ENCODE measurements at places on chromosomes 12 and 14.

DNA sequence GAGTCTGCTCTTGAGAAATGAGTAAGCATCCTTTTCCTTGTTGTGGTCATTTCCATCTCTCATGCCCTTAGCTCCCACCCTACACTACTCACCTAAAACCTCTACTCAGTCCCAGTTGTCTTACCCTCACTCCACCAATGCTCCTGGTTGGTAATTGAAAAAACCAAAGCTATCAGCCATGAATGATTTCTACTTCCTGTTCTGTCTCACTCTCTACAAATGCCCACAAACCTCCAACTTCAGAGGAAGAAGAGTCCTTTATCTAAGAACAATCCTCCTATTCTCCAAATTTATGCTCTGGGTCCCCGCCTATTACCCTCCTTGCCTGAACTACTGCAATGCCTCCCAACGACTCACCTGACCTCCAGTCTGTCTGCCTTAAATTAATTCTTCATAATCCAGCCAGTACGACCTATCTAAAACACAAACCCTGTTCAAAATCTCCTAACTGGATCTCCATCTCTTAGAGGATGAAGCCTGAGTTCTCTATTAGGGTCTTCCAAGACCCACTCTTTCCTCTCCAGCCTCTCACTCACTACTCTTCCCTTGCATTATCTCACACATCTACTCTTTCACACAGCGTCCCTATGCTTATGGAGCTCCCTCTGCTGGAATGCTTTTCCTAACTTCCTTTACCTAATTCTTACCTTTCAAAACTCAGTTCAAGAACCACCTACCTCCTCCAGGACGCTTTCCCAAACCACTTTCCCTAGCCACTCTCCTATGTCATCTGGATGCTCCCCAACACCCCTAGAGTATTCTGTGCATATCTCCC, 2.2 kb downstream of the DHRS1 start:
- no peak for DNase-seq

GRCh38 chr12:131963381-131963780, 13.6 kb downstream of the EP400 start:
- no peak for DNase-seq

DNA sequence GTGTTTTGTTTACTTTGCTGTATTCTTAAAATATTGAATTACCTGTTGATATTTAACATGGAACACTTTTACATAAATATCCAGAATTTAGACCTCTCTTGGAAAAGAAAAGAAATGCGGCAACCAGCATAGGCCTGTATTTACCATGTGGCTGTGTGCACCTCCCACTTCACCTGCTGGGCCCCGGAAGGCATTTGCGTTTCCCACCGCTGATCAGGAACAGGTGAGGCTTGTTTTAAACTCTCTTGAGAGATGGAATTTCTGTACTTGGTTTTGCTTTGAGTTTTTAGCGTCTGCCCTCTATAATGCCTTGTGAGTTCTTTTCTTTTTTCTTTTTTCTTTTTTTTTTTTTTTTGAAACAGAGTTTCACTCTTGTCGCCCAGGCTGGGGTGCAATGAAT, 124.2 kb downstream of the GLT1D1 start:
- DNase-seq = no peak

DNA sequence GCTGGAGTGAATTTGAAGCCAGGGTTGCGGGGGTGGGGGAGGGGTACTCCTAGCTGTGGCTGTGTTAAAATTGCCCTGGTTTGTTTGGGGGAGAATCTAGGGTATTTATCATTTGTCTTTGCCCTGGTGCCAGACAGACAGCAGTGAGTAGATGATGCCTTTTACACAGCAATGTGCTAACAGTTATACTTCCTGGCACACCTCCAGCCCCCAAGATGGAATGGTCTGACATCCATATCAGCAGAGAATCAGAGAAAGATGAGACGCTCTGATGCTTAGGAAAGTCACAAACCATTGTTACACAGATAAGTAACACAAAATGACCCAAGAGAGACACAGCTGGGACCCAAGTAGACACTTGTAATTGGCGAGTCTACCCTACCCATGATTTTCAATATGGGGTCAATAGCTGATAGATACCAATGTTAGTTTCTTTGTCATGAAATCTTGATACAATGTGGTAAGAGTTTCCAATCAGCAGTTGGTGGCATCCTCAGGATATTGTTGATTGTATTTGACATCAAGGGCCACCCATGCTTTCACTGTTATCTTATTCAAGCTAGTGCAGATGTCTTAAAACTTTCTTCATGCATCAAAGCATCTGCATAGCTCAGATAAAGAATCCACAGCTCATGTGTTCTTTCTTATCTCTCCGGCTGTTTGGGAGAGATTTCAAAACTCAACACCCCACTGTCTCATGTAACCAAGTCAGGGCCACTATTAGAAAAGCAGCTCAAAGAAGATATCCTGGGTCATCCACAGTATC, 2.6 kb upstream of the PRKAB1 start:
- no peak for DNase-seq

DNA sequence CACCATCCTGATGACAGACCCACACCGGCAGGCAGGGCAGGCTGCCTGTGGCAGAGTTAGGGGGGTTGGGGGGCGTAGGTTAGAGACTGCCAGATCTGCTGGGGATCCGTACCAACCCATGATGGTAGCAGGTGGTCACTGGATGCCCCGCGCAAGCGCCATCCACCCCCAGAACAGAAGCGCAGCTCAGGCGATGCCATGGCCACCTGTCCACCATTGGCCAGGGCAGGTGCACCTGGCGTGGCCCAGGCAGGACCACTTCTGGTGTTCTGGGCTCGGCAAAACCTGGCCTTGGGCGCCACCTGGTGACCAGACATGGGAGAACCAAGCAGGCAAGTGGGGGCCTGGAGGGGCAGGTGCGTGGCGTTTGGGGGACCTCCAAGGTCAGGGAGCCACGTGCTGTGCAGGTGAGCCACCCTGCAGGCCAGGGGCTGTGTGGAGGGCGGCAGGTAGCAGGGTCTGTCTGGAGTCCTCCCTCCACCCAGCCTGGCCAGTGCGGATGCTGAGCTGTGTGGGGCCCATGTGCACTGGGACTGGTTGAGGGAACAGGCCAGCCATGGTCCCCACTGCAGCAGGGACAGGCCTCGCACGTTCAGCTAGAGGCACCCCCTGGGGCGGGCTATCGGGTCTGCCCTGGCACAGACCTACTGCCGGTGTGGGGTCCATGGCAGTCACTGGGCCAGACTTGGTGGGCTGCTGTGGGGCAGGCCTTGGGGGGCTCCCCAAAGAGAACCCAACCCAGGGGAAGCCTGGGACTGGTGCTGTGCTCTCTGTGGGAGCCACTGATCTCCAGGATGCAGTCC, 15.6 kb downstream of the BAG5 start:
- no peak for DNase-seq

GRCh38 chr14:37428954-37429353, 166.1 kb downstream of the FOXA1 start:
- DNase-seq = no peak

DNA sequence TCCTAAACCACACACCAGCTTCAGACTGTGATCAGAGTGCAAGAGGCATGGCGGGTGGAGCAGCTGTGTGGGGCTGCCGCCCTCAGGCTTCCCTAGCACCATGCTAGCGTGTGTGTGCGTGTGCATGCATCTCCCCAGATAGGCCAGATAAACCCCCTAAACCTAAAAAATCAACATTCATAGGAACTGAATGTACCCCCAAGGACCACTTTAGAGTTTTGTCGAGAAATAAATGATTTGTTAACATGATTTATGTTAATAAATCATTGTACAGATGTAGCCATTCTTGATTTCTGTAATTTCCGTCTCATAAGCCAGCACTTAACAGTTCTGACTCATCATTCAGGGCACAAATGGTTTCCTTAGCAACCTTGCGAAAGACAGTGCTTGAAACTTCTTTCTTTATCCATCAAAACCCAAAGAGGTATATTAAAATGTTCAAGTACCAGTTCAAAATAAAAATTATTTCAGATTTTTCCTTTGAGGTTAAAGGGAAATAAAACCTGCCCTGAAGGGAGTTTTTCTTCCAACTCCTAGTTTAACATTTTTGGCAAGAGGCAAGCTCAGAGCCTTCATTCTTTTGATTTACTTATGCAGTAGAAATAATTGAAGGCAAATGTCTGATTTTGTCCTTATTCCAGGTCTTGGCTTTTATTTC, 206.2 kb upstream of the RGS6 start:
- DNase-seq = peak; percentile 86

DNA sequence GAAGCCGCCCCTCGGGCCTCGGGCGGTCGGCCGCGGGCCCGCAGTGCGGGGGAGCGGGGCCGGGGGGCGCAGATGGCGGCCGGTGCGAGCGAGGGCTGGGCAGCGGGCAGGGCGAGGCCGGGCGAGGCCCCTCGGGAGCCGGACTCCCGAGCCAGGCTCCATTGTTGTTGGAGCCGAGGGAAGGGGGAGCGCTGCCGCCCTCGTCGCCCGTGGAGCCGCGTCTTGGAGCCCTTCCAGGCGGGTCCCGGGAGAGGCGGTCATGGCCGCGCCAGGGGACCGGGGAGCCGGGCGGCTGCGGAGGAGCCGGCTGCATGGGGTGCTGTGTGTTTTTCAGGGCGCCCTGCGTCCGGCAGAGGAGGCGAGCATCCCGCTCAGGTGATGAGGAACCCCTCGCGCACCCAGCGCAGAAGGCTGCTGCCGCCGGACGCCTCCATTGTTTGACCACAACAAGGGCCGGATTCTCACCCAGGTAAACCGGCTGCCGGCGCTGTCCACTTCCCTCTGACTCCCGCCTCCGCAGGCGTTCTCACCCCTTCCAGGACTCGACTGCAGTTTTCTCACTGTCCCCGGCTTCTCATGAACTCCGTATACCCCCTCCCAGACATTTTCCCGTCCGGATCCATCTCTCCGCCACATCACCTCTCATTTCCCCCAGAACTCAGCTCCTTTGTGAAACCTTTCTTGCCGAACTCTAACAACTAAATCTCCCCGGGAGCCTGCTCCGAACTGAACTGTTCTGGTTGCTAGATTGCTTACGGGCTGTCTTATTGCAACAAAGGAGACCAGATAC, 732 bp downstream of the ZNF664 start:
- no peak for DNase-seq

DNA sequence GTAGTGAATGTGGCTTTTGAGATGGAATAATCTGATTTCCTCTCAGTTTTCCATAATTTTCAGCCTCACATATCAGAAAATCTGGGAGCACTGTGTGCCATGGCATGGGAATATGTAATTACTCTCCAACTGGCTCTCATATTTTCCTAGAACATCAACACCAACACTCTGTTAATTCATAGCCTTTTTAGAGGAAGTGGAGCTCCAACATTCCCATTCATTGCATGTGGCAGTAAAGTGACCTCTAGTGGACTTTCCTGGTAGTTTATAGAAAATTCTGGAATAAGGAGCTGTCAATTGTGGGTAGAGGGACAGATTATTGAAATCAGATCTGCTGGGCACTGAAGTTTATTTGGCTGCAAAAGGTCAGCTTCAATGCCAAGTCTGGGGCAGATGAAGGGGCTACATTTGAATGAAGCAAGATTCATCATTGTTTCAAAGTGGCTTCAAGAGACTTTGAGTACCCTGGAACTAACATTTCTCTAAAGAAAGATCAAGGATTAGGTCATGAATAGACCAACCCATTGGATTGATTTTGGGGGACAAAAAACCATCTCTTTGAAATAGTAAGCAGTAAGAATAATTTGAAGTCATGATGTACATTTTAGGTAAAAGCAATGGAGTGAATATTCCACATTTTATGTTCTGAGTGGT, 23.6 kb upstream of the USP44 start:
- peak; percentile 4 for DNase-seq

DNA sequence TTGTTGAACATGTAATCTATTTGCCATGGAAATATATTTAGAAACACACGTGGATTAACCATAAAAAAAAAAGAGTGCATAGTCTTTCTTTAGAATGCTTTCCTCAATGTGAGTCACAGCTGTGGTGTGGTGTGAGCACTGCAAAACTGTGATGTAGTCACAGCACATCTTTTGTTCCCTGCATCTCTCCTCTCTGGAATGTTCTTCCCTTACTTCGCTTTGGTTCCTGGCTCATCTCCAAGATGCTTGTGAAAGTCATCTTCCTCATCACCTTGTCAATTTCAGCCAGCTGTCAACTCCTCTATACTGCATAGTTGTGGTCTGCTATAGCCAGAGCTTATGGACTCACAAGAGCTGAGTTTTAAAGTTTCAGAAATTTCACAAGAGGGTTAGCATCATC, 60.2 kb downstream of the STAB2 start:
- peak; percentile 83 for DNase-seq

DNA sequence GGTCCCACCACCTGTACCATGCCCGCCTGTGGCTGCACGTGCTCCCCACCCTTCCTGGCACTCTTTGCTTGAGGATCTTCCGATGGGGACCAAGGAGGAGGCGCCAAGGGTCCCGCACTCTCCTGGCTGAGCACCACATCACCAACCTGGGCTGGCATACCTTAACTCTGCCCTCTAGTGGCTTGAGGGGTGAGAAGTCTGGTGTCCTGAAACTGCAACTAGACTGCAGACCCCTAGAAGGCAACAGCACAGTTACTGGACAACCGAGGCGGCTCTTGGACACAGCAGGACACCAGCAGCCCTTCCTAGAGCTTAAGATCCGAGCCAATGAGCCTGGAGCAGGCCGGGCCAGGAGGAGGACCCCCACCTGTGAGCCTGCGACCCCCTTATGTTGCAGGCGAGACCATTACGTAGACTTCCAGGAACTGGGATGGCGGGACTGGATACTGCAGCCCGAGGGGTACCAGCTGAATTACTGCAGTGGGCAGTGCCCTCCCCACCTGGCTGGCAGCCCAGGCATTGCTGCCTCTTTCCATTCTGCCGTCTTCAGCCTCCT, 1.1 kb downstream of the INHBE start:
- peak; percentile 17 for DNase-seq

DNA sequence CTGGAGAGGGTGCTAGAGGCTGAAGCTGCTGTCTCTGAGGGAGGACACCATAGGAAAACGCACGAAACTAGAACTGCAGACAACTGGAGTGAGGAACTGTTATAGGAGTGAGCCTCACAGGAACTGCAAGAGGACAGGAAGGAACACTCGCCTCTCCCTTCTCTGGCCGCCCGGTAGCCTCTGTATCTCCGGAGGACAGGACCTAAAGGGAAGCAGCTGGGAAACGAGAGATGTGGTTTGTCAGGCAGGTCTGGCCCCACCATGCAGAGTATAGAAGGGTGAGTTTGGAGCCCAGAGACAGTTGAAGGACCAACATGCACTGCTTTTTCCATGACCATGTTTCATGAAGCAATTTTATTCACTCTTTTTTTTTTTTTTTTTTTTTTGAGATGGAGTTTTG, 127.3 kb downstream of the EFCAB11 start:
- no peak for DNase-seq

DNA sequence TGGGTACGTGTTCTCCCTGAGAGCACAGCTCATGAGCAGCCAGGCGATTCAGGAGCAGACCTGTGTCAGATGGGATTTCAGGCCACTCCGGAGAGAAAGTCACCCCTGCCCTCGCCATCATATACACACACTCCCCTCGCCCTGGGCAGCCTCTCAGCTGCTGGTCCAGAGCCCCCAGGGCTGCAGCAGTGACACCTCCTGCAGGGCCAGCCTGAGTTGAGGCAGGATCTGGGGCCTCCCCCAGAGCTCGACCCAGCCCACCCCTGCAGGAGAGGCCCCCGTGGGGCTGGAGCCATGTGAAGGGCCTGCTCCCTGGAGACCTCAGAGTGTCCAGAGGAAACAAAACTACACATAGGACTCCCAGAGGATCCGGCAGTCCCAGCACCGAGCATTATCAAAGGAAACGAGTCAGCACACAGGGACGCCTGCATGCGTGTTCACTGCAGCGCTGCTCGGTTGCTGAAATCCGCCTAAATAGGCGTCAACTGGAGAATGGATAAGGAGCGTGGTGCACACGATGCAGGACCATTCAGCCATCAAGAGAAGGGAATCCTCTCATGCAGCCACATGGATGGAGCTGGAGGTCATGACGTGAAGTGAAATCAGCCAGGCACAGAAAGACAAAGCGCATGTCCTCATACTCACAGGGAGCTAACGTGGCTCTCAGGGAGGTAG, 104.0 kb downstream of the TNFAIP2 start:
- DNase-seq = no peak
